Smooth muscle cell of the umbilical artery (primary cell): ENCODE measurements at places on chromosomes 2 and 18. TPM values are rescaled to one million over a fixed set of nuclear protein-coding genes. Genes with fewer than 3 reads are reported as not detected.

The SNTG2 gene
- total RNA-seq, result 0.59 TPM in 1 of 2 replicates, not detected in the other

The SIX2 gene
- 0.05 TPM in 1 of 2 replicates, not detected in the other for total RNA-seq

The REG3G gene
- not detected in 2 replicates for total RNA-seq

The HOXD12 gene
- total RNA-seq, result not detected in 2 replicates

The EFHD1 gene
- total RNA-seq, result not detected in 2 replicates

The SERPINB3 gene
- not detected in 2 replicates for total RNA-seq

The SP140 gene
- under 0.01 and 2.0 TPM in 2 replicates for total RNA-seq

The CROCC2 gene
- not detected in 2 replicates for total RNA-seq
